ENCODE measurements at places on chromosomes 4 and X.

DNA sequence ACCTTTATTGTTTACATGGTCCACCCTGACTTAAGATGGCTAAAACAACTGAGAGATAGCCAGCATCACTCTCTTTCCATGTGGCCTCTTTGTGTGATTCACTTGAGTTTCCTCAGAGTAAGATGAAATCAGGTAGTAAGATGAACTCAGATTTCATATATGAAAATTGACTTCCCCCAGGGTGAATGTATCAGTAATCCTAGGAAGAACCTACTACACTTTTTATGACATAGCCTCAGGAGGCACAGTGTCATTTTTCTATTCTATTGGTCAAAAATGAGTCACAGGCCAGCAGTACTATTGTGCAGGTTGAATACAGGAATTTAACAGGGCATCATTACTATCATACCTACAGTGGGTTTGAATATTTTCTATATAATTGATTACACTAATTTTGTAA is 14.6 kb upstream of the SULT1E1 start:
- DNase-seq = no peak

DNA sequence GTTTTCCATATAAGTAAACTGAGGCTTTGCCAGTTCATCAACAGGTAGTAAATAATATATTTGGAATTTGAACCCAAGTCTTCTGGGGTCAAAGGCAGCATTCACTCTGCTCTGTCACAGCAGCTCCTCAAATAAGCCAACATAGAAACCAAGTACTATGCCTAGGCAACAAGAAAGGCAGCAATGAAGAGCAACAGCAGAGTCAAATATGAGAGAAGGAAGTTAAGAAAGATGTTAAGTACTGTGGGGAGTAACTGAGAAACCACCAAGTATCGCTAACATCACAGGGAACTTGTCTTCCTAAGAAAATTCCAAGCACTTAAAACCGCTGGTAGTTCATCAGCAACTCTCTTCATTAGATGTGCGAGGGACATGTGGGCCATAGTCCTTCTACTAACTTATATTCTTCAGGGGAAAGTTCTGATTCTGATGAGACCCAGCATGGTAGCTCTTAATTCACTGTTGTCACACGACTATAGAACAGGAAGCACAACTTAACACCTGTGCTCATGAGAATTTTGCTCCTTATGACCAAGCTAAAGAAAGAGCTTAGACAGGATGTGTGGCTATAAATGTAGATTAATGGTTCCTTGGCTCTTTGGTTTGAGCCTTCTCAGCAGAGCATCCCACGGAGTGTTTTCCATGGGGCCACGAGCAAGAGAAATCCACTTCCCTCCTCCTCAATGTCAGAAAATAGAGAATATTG is 107.8 kb downstream of the AR start:
- no peak for DNase-seq

DNA sequence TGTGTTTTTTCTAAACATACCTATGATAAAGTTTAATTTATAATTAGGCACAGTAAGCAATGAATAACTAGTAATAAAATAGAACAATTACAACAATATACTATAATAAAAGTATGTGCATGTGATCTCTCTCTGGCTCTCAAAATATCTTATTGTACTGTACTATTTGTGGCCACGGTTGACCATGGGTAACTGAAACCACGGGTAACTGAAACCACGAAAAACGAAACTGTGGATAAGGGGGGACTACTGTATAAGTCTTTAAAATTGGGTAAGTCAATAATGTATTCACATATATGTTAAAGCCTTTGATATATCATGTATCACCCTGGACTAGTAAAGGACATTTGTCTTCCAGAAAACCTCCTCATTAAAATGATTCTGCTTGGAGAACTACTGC is 20.0 kb downstream of the TMEM154 start:
- no peak for DNase-seq

DNA sequence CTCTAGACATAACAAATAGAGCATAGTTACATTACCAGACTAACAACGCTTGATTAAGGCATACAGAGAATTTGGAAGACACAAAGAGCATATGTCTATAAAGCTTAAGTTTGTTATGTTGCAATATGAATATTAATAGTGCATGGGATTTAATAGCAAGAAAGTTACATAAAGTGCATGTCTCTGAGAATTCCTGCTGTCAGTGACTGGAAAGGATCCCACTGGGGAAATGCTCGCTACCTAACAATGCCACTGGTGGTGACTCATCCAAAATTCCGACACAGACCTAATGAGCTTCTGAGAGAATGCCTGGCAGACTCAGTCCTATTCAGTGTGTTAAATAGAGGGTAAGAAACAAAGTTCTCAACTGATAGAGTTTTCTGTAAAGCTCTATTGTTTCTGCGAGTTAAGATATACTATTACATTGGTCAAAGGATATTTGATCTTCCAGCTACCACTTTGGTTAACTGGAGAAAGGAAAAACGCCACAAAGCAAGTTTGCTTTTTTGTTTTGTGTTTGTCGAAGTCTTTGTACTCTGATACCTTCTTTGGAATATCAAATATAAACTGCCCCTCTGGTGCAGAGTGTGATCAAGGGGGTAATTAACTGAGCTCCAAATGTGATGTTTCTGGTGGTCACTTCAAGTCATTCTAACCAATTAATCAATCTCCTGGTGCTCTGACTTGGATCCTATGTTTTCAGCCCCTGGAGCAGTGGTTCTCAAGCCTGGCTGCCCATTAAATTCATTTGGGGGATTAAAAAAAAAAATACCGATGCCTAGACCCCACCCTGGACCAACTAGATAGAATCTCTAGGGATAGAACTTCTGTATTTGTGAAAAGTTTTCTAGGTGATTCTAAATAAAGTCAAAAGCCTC is 107.9 kb downstream of the PALLD start:
- DNase-seq = no peak

DNA sequence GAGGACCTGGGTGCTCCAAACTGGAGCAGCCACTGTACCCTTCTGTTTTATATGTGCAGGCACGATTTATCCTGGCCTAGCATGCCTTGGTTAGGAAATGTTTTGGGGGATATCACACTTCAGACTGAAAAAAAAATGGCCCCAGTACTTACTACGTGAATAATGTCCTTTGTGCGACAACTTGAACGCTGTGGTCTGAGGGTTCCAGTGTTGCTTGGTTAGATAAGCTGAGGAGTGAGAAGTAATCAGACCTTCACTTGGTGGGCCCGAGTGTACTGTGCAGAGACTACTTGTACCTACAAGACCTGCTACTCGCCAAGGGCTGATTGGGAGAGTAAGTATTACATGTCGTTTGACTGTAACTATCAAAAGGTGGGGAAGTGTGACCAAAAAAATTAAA is 678 bp downstream of the DNAAF6 start:
- DNase-seq = no peak

GRCh38 chr4:7423391-7423790 is 11.3 kb downstream of the PSAPL1 start:
- DNase-seq = no peak

- no peak for DNase-seq
Measured at GRCh38 chr4:152431784-152432183, 104.1 kb downstream of the FBXW7 start.

DNA sequence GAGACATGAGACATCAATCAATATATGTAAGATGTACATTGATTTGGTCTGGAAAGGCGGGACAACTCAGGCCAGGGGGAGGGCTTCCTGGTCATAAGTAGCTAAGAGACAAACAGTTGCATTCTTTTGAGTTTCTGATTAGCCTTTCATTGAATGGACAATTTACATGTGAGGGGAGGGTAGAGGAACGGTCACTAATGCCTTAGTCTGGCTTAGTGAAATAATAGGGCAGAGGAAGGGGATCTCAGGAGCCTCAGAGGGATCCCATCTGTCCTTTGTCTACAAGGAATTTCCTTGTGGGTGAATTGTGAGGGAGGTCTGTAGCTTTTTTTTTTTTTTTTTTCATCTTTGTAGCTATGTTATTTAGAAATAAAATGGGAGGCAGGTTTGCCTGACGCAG is 88.3 kb downstream of the GK start:
- DNase-seq = no peak

GRCh38 chr4:142574306-142574705 is 271.8 kb downstream of the INPP4B start:
- no peak for DNase-seq

DNA sequence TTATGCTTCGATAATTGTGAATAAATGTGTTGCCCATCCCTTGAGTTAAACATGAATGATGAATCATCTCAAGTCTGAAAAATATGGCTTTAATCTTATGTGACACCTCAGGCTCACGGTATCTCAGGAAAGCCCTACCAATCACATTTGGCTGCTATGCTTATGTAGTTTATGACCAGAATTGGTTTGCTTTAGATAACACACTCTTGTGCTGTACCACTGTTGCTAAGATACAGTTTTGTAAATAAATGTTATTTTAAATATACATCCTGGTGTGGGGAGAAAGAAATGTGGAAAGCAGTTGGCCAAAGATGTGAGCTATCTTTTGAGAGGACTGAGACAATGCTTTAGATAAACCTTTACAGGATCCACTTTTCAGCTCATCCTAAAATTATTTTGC is 63.2 kb downstream of the NPY1R start:
- DNase-seq = no peak

DNA sequence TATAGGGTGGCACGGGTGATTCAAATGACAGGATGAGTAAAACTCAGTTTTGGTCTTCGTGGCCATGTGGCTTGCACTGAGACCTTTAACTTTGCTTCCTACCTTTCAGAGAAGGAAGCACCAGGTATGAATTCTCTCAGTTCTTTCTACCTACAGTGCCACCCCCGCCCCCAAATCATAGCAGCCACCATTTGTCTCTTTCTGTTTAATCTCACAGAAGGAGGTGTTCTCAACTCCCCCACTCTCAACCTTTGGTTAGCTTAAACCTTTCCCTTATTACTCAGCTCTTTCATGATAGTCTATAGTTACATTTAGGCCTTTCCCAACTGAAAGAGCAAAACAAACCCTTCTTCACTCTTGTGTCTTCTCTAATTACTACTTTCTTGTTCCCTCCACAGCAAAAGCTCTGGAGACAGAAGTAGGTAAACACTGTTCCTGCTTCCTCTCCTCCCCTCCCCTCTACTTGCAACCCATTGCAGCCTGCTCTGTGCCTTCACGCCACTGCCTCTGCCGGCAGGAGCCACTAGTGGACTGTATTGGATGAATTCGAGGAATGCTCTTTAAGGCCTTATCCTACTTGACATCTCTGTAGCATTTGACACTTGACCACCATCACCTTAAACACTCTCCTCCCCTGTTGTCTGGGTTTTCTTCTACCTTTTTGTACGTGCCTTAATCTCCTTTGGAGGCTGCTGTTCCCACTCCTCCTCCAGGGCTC is 123.7 kb downstream of the AFF1 start:
- DNase-seq = no peak

GRCh38 chrX:19904778-19905367 is 17.5 kb upstream of the SH3KBP1 start:
- DNase-seq = no peak

DNA sequence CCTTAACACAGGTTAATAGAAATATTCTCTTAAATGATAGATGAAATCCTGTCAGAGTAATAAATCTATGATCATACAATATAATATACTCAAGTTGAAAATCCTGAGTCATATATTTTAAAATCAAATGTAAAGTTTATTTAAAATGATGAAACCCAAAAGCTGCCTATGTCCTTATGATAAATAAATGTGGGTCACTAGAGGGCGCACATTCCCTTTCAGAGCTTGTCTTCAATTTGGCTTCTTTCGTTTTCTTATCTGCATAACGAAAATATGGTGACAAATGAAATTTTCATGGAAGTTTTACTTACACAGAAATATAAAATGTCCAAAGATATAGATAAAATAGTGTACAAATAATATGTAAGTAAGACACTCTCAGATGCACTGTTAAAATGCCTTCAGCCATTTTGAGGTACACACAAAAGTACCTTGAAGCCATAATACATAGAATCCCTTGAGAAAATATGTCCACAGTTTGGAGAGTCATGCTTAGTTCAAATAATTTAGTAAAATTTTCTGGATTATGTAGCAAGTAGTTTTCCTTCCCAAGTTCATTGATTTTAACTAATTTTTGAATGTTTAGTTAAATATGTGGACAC is 680.4 kb downstream of the DMD start:
- DNase-seq = no peak

DNA sequence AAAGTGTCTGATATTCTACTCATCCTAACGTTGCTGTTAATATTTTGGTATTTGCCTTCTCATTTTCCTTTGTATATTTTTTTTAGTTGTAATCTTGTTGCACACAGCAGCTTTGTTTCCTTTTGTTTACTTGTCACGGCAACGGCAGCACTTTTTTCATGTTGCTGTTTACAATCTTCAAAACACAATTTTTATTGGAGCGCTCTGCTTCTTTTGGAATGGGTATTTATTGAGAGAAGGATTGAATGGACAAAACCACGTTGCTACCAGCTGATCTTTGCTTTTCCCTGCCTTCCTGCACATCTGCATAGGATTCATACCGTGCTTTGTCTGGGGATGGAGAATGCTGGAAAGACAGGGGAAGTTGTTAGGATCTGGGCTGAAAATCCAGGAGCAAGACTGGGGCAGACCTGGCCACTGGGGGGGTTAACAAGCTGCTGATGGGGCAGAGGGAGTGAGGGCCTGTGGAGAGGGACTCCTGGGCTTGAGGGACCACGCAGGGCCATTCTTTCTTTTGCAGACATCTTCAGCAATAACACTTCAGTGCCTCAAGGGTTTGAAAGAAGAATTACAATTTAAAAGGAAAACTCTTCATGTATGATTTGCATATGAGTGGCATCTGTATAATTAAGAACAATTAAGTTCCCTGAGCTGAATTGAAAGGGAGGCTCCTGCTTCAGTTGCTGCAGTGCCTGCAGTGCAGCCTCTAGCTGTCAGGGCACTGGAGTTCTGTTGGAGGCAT is 69.8 kb downstream of the TMEM131L start:
- no peak for DNase-seq

- no peak for DNase-seq
Measured at GRCh38 chrX:13669246-13669737, 16.4 kb downstream of the TCEANC start.

DNA sequence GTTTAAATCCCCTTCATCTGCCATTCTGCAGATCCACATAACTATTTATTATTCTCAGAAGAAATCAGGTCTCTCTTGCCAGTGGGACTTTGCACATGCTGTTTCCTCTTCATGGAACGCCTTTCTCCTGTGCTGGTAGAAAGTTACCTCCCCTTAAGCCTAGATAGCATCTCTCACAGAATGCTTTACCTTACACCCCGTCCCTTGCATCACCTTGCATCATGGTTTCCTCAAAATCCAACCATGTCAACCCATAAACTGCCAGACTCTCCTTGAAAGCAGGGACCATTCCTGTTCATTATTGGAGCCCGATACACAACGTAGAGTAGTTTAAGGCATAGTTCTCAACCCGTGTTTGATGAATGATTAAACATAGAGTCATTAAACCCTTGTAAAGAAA is 396.2 kb upstream of the F9 start:
- DNase-seq = no peak

DNA sequence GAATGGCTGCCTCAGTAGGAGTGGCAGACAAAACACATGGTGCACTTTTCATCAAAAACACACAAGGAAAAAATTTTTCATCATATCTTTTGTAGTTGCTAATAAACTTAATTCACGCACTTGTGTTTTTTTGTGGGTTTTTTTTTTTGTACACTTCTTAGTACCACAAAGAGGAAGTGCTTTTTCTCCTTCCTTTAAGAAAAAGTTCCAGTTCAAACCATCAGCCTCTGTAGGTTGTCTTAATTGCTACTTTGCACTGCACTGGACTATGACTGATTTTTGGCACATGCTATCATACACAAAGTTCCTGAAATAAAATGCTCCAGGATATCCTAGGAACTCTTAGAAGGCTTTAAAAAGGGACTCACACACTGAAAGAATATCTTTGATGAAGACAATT is at the start of gene PHEX:
Gene PHEX, plus strand, starts transcription at position 242 of the 400 bp plus-strand sequence. CDS start 681 bp downstream, outside the sequence.
- DNase-seq = no peak

- no peak for DNase-seq
Measured at GRCh38 chr4:2008671-2008920, 178 bp downstream of the NELFA start.
